ENCODE measurements at places on chromosomes 4 and X.

- no peak for DNase-seq
These were observed 19.5 kb upstream of the PDCL2 start for GRCh38 chr4:55611358-55612059.

DNA sequence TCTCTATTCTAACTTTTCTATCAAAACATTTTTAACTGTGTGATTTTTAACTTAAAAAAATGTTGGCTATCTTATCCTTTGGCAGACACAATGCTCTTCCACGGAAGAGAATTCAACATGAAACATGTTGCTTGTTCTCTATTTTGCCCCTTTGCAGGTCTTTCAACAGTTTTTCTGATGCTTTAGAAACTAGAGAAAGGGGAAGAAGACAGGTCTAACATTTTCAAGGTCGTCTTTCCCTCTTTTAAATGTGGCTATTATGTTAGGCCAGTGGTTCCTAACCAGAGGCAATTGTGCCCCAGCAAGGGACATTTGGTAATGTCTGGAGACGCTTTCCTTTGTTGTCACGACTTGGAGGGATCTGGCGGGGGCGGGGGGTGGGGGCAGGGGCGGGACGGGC is 95.0 kb downstream of the SH3KBP1 start:
- no peak for DNase-seq

DNA sequence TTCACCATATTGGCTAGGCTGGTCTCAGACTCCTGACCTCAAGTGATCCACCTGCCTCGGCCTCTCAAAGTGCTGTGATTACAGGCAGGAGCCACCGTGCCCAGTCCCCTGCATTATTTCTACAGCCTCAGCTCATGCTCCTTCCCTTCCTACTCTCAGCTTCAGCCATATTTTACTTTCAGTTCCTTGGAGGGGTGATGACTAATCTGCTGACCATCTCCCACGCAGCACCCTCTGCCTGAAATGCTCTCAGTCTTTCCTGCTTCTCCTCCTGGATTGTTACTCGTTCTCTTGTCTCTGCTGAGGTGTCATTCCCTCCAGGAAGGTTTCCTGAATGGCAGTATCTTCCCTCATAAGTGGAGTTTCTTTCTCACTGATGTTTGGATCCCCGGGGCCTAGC is 63.3 kb downstream of the MOSPD2 start:
- DNase-seq: no peak

GRCh38 chr4:168852933-168853713 is 156.9 kb downstream of the CBR4 start:
- no peak for DNase-seq

DNA sequence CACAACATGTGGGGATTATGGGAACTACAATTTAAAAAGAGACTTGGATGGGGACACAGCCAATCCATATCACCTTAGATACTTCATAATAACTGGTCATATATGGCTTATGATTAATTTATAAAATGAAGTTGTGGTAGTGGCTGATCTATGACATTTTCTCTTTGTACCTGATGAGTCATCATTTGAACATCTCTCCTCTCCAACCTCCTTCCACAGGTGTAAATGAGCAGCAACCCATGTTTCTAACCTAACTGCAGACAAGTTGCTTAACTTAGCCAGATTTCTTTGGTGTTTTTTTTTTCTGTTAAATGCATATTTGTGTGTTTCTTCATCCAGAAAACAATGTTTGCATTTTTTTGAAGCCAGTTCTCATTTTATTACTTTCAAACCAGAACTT is 42.6 kb downstream of the SPANXA2 start:
- no peak for DNase-seq

DNA sequence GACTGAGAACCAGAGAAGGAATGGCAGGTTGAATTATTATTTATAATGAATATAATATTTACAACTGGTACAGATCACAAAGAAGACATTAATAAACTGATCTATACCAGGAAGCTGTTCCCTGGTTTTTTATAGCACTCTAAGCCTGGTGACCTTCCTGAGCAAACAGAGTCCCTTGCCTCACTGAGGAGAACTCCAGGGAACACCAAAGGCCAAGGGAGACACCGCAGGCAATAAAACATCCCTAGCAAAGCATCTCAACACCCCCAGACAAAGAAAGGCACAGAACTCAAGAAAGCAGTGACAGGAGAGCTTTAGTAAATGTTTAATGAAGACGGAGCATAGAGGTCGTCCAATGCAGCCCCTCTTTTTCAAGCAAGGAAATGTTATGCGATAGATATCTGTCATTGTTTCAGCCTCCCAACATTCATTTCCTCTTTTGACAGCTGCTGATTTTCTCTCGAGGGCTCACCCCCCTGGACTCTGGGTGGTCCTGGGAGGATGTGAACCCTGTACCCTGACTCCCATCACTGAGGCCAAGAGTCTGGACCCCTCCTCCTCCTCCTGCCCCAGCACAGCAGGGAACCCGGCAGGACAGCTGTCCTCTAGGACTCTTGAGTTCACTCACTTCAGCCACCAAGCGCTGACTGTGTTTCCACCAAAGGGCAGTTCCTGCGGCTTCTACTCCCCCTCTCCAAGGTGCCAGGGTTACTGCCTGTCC is 342.5 kb upstream of the GATB start:
- DNase-seq: no peak

DNA sequence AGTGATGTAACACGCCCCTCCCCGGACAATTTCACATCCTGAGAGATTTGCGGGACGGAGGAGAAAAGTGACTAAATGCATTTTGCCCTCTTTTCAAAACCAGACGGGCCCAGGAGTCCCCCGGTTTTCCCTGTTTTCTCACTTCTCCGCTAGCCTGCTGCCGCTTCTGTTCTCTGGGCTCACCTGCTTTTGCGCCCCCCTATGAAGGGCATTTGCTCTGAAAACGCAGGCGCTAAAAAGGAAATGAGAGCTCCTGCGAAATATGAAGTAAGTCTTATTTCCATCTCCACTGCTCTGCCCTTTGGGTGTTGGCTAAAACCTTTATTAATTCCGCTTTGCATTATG is 613 bp upstream of the TMEM47 start:
- DNase-seq: no peak

DNA sequence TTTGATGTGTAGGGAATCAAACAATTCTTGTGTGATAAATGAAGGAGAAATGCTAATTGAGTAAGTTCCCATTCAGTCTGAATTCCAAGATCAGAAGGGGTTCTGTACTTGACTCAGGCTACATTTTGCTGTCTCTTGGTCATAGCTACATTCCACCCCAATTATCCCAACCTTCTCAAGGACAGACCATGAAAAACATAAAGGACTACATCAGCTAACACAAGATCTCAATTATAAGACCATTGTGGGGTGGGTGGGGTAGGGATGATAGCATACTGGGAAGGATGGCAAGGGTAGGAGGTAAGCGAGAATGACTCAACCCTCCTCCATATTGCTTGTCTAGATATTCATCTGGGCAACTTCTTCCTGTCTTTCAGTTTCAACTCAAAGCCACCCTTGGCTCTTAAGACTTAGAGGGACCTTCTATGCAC is 87.4 kb upstream of the ETNPPL start:
- no peak for DNase-seq

Measured in progenitor cell of endocrine pancreas (in vitro differentiated cells).